ENCODE measurements at places on chromosomes 4 and X.
A peak's percentile ranks its signal among the peaks of the same experiment; 100 is the strongest.

- no peak for DNase-seq
Measured at GRCh38 chr4:21948347-21949072, at the start of gene KCNIP4. KCNIP4 (minus strand) TSS chr4:21948772.

- no peak for DNase-seq
Measured at GRCh38 chrX:45719751-45720501, 519.2 kb upstream of the DIPK2B start.

DNA sequence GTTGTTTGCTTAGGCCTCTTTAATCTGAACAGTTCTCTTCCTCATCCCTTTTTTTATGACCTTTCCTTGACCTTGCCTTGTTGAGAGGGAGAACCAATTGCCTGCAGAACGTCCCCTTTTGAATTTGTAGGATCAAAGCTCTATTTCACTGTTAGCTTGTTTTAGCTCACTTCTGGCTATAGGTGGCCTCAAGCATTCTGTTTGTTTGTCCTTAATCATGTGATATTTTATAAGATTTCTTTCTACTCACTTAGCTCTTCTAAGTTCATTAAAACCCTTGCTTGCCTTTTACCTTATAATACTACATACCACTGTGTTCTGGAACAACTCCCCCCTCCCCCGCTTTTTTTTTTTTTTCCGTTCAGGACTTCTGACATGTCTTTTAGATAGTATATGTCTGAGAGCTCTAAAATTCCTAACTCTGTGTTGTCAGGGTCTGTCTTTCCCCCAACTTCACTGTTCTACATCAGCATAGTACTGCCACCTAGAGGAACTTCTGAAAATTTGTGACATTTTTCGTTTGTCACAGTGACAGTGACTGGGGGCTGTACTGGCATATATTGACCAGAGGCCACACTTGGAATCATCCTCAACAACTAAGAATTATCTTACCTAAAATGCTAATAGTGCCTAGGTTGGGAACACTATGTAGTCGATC lies 128.5 kb downstream of the LARP7 start:
- DNase-seq: peak; percentile 19

DNA sequence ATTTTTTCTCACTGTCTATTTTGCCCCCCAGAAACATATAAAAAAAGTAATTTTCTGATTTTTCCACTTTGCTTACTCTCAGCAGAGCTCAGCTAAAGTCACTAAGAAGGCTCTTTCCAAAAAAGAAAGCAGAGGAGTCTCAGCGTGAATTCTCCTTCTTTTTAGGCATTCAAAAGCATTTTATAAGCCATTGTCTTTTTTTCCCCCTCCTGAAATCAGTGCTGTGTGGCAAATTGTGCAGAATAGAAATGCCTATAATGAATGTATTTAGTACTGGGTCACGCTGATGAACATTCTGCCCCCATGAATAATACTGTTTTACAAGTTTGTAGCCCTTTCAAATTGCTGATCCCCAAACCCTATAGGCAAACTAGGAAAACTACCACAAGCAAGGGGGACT lies 1.6 kb upstream of the PCDH18 start:
- DNase-seq: no peak

DNA sequence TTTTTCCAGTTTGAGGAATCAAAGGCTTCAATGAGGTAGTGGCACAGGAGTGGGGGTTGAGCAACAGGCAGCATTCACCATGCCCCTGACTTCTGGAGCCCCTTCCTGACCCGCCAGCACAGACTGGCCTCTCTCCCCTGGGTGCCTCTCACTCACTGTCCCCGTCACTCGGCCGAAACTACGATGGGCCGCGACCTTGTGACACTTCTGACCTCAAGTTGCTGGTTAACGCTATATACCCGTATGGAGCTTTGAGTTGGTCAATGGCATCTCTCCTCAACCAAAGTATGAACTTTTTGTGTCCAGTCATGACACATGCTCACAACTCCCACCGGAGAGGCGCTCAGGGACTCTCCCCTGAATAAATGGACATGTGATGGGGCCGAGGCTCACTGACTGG lies 72.1 kb downstream of the IRF2 start:
- DNase-seq: no peak
